ENCODE measurements at places on chromosomes 6 and 20. TPM values are rescaled to one million over a fixed set of nuclear protein-coding genes. Genes with fewer than 3 reads are reported as not detected.

SLPI gene
- polyA plus RNA-seq = not detected

DDR1 gene
- 10.6 TPM for polyA plus RNA-seq

ERVFRD-1 gene
- not detected for polyA plus RNA-seq

GRCh38 chr20:60787276-60787675, 464.8 kb upstream of the CDH4 start:
- DNase-seq = no peak

GLP1R gene
- polyA plus RNA-seq = not detected

PAX1 gene
- polyA plus RNA-seq = not detected

LIME1 gene
- polyA plus RNA-seq = 10.7 TPM

- no peak for DNase-seq
Measured at GRCh38 chr6:148811459-148811858, 64.6 kb downstream of the UST start.

DNA sequence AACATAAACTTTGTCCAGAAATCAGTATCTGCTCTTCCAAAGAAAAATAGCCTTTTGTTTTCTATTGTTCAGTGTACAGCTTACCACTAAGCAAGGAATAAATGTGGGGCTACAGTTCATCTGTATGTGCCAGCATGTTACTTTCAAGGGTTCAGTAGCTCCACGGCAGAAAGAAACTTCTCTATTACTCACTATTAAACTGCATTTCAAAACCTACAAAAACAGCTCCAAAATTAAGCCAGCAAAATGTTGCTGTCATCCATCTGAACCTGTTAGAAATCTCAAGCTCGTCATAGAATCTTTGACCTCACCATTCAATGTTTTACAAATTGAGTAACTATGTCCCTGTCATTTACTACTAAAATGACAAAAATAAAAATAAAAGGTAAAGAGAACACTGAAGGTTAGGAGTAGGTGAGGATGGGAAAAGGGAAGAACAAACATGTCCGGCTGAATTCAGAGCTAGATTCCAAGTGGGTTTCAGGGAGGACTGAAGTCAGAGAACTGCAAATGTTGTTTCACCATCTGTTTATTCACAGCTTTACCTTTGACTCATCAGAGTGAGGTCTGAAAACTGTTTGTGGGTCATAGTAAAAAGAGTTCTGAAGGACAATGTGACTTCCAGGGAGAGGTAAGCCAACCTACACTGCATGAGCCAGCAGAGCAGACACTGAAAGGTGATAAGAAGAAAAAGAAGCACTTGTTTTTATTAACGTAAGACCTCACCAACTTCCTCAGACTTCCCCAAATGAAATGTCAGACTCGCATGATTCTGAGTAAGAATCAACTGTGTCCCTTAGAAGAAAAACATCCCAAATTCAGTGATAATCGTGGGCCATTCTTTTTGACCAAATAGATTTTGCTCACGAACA, 62.0 kb downstream of the ATXN1 start:
- DNase-seq = no peak

SNRPB2 gene
- 29.7 TPM for polyA plus RNA-seq

DNA sequence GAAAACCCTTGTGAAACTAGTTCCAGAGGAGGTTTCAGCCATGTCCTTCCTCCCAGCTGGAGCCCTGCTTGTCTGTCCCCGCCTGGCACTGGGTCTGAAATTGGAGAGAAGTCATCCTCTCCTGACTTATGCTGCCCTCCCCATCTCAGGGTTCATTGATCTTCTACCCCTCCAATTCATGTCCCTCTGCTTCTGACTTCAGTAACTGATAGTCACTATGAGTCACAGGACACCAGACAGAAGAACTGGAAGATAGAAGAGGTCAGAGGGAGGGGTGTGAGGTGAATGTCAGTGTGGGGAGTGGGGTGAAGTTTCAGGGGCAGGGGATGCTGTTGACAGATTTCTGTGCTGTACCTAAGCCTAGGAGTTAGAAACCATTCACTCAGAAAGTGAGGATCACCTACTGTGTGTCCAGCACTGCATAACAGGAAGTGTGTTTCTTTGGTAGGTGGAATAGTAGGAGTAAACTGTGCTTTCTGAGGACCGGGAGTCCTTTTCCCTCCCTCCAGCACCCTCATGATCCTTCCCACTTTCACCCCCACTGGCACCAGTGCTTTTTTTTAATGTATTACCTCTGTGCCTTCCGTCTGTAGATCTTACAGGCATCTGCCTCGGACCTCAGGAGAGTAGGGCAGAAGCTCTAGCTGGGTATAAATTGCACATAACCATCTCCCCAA, 627 bp upstream of the RPP21 start:
- DNase-seq = no peak

CNBD2 gene
- polyA plus RNA-seq = 7.5 TPM

DNA sequence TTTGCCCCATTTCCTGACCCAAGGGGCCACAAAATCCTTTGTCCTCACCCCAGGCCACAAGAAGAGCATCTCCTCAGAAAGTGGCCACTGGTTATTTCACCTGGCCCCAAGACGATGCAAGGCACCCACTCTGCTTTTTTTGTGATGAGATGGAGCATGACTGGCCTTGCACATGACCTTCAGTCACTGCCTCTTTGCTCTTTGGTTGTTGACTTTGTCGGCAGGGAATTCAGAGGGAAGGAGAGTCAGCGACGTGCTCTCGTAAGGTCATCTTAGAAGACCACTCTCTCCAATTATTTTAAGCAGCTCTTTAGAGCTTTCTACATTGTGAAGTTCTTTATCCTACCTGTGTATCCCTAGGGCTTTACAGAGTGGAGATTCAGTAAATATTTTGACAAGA, 306.7 kb downstream of the PLCB1 start:
- DNase-seq = no peak

DNA sequence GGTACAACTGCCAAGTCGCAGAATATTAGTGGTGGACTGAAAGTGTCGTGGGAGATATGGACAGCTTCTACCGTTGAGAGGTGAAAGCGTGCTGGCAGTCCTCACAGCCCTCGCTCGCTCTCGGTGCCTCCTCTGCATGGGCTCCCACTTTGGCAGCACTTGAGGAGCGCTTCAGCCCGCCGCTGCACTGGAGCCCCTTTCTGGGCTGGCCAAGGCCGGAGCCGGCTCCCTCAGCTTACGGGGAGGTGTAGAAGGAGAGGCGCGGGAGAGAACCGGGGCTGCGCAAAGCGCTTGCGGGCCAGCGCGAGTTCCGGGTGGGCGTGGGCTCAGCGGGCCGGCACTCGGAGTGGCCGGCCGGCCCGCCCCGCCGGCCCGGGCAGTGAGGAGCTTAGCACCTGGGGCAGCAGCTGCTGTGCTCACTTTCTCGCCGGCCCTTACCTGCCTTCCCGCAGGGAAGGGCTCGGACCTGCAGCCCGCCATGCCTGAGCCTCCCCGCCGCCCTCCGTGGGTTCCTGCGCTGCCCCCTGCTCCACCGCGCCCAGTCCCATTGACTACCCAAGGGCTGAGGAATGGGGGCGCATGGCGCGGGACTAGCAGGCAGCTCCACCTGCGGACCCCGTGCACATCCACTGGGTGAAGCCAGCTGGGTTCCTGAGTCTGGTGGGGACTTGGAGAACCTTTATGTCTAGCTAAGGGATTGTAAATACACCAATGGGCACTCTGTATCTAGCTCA, 47.2 kb upstream of the MBOAT1 start:
- no peak for DNase-seq

SEL1L2 gene
- polyA plus RNA-seq = not detected

DNA sequence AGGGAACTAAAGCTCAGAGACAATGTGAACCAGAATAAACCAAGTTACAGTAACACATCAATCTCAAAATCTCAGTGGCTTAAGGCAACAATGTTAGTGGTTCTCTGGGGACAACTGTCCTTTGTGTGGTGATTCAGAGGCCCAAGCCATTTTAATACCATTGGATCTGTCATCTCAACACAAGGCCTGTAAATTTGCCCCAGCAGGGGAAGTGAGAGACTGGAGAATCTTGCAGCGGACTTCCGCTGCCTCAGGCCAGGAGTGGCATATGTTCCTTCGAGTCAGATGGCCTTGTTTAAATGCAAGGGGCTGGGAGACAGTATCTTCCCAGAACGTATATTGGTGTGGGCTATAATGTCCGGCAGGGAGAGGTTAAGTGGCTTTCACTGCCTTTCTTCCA, 126.0 kb downstream of the CD83 start:
- no peak for DNase-seq

- DNase-seq = no peak
Measured at GRCh38 chr20:53444401-53445149, 149.1 kb downstream of the ZNF217 start.

GRCh38 chr6:25498505-25498904, 153.5 kb upstream of the SCGN start:
- DNase-seq = no peak

DNA sequence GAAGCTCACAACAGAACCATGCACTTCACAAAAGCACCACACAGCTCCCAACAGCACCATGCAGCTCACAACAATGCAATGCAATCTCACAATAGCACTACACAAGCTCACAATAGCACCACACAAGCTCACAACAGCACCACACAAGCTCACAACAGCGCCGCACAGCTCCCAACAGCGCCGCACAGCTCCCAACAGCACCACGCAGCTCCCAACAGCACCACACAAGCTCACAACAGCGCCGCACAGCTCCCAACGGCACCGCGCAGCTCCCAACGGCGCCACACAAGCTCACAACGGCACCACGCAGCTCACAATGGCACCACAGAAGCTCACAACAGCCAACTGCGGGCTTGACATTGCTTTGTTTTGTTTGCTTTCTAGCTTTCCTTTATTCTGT, 198.1 kb downstream of the DLL1 start:
- no peak for DNase-seq

DNA sequence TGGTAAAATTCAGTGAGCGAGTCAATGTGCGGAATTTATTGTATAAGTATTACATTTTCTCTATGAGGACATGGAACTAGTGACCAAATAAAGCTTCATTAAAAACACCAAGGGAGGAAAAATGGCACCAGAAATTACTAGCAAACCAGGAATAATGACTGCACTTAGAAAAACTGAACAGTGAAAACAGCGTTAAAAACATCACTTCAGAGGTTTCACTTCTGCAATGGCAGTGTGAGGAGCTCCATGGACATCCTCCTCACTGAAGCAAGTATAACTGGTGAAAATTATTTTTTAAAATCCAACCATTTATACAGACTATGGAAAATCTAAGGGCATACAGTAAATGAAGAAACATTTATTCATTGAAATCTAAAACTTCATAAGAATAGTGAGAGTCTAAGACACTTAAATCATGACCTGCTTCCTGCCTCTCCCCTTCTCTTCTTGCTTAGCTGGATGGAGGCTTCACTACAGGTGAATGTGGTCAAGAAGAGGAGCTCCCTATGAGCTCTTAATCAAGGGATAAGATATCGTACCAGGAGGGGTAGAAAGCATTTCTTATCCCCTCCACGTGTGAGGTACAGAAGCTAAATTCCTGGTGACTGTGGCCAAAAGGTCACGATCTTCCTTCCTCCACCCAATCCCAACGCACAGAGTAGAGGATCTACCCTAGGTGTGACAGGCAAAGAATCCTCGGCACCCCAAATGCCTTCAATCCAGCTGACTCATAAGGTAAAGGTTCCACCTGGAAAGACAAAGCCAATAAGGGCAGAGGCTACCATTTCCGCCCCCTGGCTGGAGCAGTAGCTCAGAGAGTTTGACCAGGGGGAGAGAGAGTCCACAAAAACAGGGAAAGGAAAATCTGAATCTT, 12.3 kb upstream of the ASF1A start:
- no peak for DNase-seq

GRCh38 chr6:33429750-33430052, 9.8 kb downstream of the SYNGAP1 start:
- no peak for DNase-seq

TMEM63B gene
- 68.2 TPM for polyA plus RNA-seq

DNA sequence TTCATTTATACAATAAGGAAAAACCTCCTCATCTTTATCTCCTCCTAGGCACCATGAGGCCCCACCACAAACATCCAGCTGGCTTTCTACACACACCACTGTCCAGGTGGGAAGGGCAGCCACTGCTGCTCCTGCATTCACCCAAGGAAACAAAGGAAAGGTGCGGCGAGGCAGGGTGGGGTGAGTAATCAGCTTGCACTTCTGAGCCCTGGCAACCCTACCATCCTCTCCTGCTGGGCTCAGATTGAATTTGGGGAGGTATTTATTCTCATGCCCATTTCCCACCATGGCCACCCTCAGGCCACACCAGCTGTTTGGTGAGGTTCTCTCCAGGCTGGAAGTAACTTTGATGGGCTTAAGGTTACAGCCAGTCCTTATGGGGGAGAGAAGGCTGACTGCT, 31.2 kb upstream of the SPDEF start:
- DNase-seq = no peak

DNA sequence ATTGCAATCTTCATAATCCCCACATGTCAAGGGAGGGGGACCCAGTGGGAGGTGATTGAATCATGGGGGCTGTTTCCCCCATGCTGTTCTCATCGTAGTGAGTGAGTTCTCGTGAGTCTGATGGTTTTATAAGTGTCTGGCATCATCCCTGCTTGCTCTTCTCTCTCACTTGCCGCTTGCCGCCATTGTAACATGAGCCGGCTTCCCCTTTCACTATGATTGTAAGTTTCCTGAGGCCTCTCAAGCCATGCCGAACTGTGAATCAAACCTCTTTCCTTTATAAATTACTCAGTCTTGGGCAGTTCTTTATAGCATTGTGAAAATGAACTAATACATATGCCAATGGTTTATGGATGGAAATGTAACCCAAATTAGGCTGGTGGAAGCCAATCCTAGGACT, 109.4 kb upstream of the AKAP12 start:
- no peak for DNase-seq

NKAPL gene
- 0.72 TPM for polyA plus RNA-seq

DNA sequence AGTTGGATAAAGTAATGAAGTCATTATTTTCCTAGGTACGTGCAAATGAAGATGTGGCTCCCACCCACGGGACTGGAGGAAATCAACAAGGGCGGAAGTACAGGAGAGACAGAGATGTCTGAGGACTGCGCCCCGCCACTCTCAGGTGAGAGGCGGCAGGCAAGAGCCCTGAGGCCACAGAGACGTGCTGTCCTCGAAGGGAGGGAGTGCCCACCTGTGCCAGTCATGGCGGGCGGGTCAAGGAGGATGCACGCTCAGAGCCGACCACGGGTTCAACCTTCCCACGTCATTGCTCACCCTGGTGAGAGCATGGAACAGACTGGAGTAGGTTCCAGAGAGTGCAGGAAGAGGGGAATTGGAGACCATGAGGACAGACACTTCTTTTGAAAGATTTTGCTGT, 12.7 kb downstream of the CST8 start:
- DNase-seq = no peak

- no peak for DNase-seq
Measured at GRCh38 chr6:143253586-143253985, 192.9 kb downstream of the AIG1 start.

FAM209B gene
- polyA plus RNA-seq = not detected

DNA sequence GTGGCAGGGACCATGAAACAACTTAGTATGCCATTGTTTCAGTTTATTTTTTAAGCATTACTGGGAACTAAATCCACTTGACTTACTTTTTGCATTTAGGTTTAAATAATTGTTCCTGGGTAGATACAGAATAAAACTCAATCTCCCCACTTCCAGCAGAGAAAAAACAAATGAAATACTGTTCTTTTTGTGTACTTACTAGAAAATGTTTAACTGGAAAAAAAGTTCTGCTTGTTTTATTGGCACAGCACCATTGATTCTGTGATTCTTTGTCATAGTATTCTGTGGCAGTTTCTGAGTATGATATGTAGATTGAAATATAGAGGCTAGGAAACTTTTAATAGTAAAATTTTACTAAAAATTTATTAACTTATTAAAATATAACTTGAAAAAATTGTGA, 10.2 kb downstream of the ASXL1 start:
- no peak for DNase-seq

- DNase-seq = no peak
Measured at GRCh38 chr6:125597411-125598253, 151.8 kb upstream of the HEY2 start.

- DNase-seq = peak; percentile 97
Measured at GRCh38 chr6:89297695-89298351, 17.3 kb downstream of the GABRR2 start.
